WTC11 (cell line): ENCODE measurements at places on chromosomes 12 and 14.

DNA sequence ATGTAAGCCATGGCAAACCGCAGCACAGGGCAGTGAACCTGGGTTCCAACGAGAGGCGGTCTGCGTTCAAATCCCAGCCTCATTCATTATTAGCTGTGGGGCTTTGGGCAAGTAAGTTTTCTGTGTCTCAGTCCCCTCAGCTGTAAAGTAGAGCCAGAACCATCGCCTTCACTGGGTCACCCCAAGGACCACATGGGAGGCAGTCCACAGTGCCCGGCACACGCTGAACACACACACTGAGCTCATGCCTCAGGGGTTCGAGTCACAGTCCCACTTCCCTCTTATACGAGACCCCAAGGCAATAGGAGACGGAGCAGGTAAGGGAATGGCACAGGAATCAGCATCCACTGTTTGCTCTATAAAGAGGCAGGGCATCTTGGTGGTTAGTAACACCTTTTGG lies 19.1 kb downstream of the LRTM2 start:
- no peak for DNase-seq

DNA sequence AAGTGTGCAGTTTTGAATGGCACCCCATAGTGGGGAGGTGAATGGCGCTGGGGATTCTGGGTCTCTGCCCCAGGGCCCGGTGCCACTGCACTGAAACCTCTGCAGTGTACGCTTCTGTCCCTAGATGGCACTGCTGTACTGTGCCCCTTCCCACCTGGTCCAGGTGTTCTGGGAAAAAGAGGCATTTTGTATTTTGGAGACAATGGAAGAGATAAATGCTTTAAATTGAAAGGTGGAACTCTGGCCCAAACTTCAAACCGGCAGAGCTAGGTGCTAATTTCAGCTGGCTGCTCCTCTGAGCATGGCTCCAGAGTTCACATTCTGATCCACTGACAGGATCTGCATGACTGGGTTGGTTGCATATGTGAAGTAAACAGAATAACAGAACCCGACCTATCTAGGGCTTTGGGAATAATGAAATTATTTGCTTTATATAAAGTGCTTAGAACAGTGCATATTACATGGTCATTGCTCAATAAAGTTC lies 52.2 kb downstream of the KRT80 start:
- peak; percentile 77 for DNase-seq

DNA sequence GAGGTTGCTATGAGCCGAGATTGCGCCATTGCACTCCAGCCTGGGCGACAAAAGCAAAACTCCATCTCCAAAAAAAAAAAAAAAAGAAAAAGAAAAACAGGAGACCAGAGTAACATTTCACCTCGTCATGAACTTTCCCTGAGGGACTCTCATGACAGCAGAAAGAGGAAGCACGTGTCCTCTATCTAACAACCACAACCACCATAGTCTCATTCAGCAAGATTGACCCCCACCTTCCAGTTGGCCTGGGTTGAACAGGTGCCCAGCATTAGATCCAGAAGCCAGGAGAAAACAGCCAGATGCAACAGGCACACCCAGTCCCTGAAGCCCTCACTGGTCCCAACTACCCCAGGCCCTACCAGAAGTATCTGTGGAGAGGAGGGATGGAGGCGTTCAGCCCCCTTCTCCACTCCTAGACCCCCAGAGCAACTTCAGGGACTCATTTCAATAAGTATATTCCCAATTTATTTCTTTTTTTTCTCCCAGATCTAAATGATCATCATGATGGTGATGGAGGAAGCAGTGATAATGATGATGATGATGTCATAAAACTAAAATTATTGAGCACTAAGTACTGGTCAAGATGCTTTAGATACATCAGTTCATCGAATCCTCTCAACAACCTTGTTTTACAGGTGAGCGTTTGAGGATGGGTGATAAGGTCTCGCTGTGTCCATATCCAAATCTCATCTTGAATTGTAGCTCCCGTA lies 235.0 kb downstream of the EFCAB11 start:
- DNase-seq, result no peak

GRCh38 chr12:26683443-26683842 lies 149.6 kb downstream of the ITPR2 start:
- DNase-seq, result no peak

GRCh38 chr14:103108749-103109207 lies 14.3 kb downstream of the EXOC3L4 start:
- no peak for DNase-seq

DNA sequence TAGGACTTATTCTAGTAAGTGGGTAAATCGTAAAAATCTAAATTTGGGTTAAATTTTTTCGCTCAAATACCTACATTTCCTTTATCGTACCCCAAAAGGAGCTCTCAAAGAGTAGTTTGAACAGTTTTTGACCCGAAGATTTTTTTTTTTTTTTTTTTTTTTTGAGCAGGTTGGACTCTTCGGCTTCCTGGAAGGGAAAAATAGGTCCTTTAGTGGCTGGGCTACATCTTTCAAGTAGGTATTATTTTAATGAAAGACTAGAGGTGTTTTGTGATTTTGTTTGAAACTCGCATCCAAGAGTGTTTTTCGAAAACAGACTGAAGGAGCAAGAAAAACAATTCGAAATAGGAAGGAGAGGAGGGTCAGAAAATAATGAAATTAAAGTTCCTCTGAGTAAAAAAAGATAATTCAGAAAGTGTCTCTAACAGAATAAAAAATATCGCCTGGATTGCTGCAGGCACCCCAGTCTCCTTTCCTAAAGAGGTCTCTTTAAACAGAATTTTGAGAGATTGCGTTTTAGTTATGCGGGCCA lies 6.0 kb downstream of the CDKN1B start:
- no peak for DNase-seq

DNA sequence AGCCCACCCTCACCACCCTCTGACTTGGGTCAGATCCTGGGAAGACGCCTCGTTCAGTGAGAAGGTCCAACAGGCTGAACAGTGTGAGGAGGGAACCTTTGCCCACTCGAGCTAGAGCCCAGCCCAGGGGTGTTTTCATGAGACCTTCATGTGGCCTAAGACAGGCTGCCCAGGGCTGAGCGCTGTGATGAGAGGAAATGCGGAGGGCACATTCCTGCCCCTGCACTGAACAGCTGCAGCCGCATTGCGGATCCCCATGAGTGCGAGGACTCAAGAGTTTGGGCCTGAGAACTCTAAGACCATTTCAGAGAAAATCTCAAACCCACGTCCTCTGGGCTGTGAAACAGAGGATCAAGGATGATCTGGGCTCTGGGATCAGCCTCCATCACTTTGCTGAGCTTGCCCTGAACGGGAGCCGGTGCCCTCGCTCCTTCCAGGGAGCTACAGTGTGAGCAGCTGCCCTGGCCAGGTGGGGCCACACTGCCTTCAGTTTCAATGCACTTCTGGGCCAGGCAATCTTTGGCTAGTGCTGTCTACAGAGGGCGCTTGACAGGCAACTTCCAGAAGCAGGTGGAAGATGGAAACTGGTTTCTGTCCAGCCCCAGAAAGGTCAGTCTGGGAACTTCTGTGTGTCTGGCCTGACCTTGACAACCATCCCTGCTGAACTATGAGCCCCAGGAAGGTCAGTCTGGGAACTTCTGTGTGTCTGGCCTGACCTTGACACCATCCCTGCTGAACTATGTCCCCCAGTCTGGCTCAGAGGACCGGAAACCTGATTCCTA lies 43.5 kb upstream of the P2RX7 start:
- DNase-seq, result peak; percentile 48

DNA sequence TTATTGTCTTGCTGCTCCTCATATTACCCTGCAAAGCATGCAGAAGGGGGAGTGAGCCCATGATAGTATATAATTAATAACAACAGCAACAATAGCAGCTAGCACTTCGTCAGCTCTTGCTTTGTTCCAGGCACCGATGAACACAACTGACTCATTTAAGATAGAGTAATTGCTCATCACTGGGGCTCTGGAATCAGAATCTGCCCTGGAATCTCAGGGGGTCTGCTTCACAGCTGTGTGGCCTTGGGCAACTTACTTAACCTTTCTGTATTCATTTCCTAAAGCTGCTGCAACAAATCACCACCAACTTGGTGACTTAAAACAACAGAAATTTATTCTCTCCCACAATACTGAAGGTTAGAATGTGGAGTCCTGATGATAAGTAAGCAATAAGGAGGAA lies 55.0 kb upstream of the PSMC1 start:
- no peak for DNase-seq
